NAMALWA (cell line): ENCODE measurements at places on chromosomes 3 and 15.
A peak's percentile ranks its signal among the peaks of the same experiment; 100 is the strongest.

DNA sequence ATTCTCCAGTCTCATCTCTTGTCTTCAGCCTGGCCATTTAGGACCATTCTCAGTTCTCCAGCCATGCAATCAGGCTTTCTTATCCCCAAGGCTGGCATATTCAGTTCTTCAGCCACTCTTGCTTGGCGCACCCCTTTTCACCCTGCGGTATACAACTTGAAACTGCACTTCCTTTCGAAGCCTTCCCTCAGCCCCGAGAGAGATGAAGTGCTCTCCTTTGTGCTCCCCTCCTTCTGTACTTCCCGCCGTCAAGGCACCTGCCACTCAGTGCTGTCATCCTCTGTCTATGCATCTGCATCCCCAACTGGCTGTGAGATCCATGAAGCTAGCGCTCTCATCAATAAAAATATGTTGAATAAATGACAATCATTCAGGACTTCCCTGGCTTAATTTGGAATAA lies 45.7 kb downstream of the MORC1 start:
- DNase-seq, result no peak

DNA sequence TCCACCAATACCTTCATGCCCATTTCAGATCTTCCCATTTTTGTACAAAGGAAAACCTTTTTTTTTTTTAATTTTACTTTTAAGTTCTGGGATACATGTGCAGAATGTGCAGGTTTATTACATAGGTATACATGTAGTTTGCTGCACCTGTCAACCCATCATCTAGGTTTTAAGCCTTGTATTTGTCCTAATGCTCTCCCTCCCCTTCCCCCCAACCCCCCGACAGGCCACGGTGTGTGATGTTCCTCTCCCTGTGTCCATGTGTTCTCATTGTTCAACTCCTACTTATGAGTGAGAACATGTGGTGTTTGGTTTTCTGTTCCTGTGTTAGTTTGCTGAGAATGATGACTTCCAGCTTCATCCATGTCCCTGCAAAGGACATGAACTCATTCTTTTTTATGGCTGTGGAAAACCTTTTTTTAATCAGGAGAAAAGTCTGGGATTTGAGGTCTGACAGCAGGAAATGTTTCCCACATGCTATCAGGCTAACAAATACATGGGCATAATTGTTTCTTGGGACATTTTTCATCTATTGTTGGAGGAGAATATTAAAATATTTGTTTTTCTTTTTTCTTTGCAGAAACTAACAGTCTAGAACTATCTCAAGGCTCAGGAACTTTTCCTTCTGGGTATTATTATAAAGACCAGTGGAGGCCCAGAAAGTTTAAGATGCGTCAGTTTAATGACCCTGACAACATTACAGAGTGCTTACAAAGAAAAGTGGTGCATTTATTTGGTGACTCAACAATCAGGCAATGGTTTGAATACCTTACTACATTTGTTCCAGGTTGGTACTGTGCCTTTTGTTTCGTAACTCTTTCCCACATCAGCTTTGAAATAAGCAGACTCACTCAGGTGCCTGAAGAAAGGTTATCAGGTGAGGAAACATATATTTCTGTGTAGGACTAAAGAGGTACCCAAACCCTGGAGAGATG lies 32.8 kb upstream of the NFKBIZ start:
- no peak for DNase-seq

GRCh38 chr15:73362900-73363299 lies 5.9 kb downstream of the HCN4 start:
- DNase-seq, result no peak

GRCh38 chr3:12780751-12781150 lies 15.7 kb upstream of the CAND2 start:
- no peak for DNase-seq

GRCh38 chr3:64935971-64936370 lies 248.2 kb upstream of the ADAMTS9 start:
- no peak for DNase-seq

DNA sequence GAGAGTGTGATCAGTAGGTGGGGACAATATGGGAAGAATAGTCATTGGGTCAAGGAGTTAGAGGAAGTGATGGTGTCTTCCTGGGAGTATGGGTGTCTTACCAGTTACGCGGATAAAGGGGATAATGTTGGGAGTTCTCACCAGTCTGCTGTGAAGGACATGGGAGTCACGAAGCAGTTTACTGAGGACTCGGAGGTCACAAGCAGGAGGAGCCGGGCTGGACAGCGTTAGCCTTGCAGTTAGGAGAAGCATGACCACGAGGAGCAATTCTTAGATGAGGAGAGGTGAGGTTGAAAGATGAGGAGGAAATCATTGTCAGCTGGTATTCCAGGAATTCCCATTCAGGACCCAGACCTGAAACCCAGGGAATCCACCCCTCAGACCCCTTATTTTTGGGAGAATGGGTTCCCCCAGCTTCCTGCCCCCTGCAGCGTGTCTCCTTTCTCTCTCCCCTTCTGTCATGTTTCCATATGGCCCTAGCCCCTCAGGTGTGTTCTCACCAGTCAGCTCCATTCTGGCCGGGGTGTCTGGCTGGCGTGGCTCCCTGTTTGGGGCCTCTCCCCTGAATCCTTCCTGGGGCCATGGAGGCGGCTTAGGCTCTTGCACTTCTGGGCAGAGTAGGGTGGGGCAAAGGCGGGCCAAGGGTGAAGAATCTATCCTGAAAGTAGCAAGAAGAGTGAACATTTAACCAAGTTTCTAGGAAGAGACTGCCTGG lies 2.1 kb downstream of the THPO start:
- no peak for DNase-seq

GRCh38 chr3:4963669-4964570 lies 15.3 kb upstream of the BHLHE40 start:
- no peak for DNase-seq

- DNase-seq, result no peak
Measured at GRCh38 chr3:187491371-187491770, 123.2 kb downstream of the RTP4 start.

GRCh38 chr15:84400017-84400740 lies 164.6 kb downstream of the GOLGA6L4 start:
- no peak for DNase-seq

- peak; percentile 50 for DNase-seq
Measured at GRCh38 chr3:105866656-105867653, 1.9 kb downstream of the CBLB start.

DNA sequence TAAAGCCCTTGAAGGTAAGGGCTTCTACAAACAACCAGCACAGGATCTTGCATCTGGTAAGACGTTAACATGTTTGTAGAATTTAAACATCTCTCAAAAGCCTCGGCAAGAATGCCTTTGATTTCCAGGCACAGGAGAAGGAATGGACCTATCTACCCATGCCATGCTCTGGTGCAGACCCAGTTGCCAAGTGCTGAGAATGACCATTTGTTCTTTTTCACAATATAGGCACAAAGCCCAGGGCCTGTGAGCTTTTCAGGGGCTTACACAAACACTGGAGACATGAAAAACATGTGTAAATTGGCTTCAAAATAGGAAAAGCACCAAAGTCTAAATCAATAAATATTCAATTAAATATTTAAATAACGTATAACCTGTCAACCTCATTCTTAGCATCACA lies 266.9 kb upstream of the TTC14 start:
- DNase-seq, result no peak

GRCh38 chr3:187900993-187901755 lies 155.9 kb upstream of the BCL6 start:
- DNase-seq, result peak; percentile 78

DNA sequence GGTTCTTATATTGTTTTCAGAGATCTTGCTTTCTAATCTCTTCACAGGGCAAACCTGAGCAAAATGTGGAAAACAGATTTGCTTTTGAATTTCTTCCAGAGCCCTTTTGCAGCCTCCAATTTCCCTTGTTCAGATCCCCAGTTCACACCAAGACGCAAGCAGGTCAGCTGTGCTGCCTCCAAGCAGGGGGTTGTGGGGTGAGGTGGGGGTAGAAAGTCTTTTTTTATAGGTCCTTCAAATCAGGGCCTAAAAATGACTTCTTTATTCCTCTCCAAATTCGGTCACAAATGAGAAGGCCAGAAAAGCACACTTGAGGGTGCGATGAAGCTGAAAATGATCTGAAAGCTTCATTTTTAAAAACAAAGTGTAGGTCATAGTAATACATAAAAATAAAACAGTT lies 26.3 kb upstream of the AVEN start:
- no peak for DNase-seq

DNA sequence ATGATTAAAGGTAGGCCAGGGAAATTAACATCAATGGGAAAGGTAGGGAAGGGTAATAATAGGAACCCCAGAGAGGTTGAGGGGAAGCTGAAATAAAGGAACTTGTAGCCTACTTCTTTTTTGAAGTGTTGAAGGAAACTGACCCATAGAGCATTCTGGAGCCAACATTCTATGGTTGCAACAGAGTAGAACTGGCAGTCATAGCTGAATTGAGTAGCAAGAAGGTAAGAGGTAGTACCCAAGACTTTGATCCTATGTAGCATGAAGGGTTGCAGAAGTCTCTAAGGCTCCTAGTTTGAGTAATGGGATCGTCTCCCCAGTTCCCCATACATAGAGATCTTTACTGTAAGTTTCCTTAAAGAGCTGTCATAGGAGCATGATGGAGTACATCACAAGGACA lies 7.4 kb upstream of the ZNF774 start:
- DNase-seq, result no peak

DNA sequence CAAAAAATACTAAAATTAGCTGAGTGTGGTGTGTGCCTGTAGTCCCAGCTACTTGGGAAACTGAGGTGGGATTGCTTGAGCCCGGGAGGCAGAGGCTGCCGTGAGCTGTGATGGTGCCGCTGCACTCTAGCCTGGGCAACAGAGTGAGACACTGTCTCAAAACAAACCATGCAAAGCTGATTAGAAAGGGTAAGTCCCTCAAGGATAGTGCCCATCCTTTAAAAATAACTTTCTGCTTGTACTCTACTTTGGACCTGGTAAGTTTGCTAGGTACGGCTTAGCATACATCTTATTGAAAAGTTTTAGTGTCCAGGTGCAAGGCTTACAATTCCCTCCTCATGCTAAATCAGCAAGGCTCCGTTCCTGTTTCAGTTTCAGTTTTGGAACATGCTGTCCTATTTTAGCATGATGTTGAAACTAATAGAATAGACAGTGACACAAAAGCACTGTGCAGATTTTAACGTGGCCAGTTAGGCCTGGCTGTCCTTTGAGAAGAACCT lies 21.4 kb downstream of the FEM1B start:
- DNase-seq, result peak; percentile 88

DNA sequence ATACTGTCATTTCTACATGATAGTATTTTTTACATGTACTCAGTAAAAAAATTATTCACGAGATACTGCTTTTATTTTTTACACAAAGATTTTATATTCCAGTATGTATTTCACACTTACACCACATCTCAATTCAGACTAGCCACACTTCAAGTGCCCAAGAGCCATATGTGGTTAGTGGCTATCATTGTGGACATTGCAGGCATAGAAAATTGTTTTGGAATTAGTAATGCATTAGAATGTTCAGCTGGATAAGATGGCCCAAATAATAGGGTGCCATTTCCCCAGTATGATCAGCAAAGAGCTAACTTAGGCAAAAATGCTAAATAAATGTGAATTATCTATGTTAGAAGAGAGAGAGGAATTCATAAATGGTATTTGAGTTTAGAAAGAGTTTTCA lies 203.8 kb upstream of the MCTP2 start:
- DNase-seq, result no peak

- DNase-seq, result no peak
Measured at GRCh38 chr3:149333176-149333859, at the start of gene TM4SF18. TSS of gene TM4SF18 (minus strand) at chr3:149333636. CDS start at chr3:149333382, 254 bp downstream.

DNA sequence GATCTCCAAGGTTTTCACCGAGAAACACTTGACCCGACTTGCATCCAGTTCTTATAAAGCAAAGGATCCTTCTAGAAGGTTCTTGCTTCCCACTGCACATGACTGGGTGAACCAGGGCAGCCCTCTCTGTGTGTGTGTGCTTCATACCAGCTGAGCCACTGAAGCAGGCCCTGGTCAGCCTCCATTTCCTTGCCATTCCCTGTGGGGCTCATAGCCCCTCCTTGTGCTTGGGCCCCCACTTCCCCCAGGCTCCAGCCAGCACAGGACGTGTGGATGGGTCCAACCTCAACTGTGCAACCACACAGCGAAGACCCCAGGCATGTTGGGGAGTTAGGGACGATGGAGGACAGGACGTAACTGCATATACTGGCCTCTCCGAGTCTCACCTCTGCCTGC lies 15.5 kb downstream of the KLF15 start:
- DNase-seq, result no peak

DNA sequence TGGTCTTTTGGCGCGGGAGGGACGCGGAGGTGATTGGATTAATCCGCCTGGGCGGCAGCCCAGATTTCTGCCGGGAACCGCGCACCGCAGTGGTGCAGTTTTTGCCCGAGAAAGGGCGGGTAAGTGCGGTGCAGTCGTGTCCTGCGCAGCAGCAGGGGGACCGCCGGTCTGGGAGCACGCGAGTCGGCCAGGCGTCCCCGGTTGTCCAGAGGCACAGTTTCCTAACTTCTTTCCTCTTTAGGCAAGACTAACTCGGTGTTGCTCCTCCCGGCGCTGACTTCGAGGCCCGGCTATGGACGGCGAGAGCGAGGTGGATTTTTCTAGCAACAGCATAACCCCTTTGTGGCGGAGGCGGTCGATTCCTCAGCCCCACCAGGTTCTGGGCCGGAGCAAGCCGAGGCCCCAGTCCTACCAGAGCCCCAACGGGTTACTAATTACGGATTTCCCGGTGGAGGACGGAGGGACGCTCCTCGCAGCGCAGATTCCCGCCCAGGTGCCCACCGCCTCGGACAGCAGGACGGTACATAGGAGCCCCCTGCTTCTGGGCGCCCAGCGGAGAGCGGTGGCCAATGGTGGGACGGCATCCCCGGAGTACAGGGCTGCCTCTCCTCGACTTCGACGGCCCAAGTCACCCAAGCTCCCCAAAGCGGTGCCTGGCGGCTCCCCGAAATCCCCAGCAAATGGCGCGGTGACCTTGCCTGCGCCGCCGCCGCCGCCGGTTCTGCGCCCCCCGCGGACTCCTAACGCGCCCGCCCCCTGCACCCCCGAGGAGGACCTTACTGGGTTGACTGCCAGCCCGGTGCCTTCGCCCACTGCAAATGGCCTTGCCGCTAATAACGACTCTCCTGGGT lies 736 bp downstream of the ARHGEF26 start:
- peak; percentile 53 for DNase-seq

DNA sequence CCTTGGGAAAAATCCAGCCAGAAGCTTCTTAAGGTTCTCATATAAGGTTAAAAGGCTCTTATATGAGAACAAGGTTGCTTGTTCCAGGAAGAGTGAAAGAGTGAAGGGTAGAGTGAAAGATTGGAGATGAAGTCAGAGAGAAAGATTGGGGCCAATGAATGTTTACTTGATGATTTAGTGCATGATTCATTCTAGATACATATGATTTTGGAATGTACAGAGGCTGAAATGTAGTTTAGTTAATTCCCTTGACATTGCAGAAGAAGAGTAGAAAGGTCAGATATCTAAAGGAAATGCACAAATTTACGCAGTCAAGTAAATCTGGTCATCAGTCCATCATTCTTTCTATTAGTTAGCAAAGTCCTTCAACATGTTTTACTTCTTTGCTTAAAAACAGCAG lies 619.8 kb upstream of the ZNF717 start:
- no peak for DNase-seq
